HCT116 (cell line): ENCODE measurements at places on chromosomes 13 and 19.

- H3K27ac ChIP-seq, result no peak overlapping the region
- no peak overlapping the region for H3K4me3 ChIP-seq
- H3K36me3 ChIP-seq, result no peaks in the 10 kb centered on the region
- peaks cover 6% of the 10 kb centered on the region for H3K27me3 ChIP-seq
- DNase-seq, result no peak
These were observed 23.7 kb downstream of the AMER2 start for GRCh38 chr13:25148402-25148771.

DNA sequence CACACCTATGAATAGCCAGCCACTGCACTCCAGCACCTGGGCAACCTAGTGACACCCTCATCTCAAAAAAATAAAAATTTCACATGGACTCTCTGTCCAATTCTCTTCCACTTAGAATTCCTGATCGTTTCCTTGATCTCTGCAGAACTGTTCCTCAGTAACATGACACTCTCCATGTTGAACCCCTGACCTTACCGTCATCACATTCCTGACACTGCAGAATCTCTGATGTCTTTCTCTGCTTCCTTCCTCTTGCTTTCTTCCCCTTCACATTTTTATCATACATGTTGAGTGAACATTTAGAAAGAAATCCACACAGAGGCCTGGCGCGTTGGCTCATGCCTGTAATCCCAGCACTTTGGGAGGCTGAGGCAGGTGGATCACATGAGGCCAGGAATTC lies 15.0 kb downstream of the ZNF114 start:
- no peak overlapping the region for H3K4me3 ChIP-seq
- H3K27ac ChIP-seq, result no peak overlapping the region
- DNase-seq, result no peak
- no peaks in the 10 kb centered on the region for H3K27me3 ChIP-seq

DNA sequence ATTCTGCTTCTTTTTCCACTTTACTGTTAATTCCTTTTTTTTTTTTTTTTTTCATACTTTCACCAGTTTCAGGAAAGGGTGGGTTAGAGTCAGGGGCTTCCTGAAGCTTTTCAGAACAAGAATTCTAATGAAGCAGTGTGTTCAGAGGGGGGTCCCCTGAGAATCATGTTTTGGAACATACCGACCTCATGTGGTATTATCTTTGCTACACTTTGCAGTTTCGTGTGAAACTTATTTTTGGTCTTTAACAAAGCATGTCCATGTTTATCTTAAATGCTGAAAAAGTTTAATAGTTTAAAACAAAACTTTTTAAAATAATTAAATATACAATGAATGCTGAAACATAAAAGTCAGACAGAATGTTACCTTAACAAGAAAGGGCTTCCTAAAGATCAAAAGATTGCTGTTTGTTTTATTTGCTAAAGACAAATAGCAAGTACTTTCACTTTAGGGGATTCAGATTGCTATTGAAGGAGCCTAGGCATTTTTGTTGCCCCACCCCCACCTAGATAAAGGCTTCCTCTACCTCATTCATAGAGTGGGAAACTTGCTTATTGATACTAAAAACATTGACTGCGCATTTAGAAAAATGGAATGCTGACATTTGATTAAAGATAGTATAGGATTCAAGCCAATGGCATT lies 21.1 kb upstream of the POMP start:
- H3K36me3 ChIP-seq, result no peaks in the 10 kb centered on the region
- no peak overlapping the region for H3K27ac ChIP-seq
- DNase-seq, result no peak
- no peaks in the 10 kb centered on the region for H3K4me1 ChIP-seq

GRCh38 chr13:94481941-94482340 lies 2.5 kb upstream of the DCT start:
- no peak for DNase-seq
- no peak overlapping the region for H3K27ac ChIP-seq
- no peaks in the 10 kb centered on the region for H3K4me1 ChIP-seq
- H3K36me3 ChIP-seq, result no peaks in the 10 kb centered on the region
- H3K27me3 ChIP-seq, result peaks cover 17% of the 10 kb centered on the region

DNA sequence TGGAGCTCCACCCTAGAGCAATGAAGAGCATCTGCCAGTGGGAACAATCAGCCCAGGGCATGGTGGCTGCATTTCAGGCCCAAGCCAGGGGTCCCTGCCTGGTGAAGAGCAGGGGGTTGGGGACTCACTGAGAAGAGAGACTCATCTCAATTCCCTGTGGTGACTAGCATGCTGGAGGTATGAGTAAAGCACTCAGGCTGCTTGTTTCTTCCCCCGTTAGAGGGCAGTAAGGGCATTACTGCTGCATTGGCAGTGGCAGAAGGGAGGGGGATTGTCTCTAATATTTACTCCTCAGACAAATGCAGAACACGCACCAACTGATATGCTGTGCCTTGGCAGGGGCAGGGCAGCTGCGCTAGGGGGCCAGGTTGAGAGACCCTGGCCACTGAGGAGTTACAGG lies 329.1 kb downstream of the SLITRK5 start:
- DNase-seq, result no peak
- no peaks in the 10 kb centered on the region for H3K27me3 ChIP-seq
- no peaks in the 10 kb centered on the region for H3K4me1 ChIP-seq
- H3K36me3 ChIP-seq, result no peaks in the 10 kb centered on the region
- no peak overlapping the region for H3K4me3 ChIP-seq

DNA sequence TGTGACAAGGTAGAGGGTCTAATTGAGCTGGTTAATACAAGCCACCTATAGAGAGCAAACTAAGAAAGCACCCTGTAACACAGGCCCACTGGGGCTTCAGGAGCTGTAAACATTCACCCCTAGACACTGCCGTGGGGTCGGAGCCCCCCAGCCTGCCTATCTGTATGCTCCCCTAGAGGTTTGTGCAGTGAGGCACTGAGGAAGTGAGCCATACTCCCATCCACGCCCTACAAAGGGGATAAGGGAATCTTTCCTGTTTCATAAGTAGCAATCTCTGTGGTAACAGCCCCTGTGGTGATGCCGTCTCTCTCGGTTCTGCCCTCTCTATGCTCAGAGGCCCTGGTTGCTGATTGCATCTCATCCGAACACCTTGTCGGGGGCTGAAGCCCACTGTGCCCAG lies 94.2 kb upstream of the GJB6 start:
- no peak overlapping the region for H3K4me3 ChIP-seq
- no peak overlapping the region for H3K27ac ChIP-seq
- H3K27me3 ChIP-seq, result no peaks in the 10 kb centered on the region
- no peaks in the 10 kb centered on the region for H3K4me1 ChIP-seq

DNA sequence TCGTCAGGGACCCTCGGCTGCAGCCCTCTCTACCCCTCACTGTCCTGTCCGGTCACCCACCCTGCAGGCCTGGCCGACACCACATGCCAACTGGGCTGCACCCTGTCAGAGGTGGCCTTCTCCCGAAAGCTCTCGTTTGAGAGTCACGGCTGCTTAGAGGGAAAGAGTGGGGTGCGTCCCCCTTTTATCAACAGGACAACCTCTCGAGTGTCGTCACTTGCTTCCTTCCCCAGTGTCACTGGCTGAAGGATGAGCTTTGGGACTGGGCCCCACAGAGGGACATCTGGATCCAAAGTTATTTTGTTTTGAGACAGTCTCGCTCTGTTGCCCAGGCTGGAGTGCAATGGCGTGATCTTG lies 28.5 kb downstream of the MAP2K2 start:
- no peaks in the 10 kb centered on the region for H3K27me3 ChIP-seq
- H3K27ac ChIP-seq, result no peak overlapping the region
- H3K4me1 ChIP-seq, result no peaks in the 10 kb centered on the region
- H3K4me3 ChIP-seq, result no peak overlapping the region

DNA sequence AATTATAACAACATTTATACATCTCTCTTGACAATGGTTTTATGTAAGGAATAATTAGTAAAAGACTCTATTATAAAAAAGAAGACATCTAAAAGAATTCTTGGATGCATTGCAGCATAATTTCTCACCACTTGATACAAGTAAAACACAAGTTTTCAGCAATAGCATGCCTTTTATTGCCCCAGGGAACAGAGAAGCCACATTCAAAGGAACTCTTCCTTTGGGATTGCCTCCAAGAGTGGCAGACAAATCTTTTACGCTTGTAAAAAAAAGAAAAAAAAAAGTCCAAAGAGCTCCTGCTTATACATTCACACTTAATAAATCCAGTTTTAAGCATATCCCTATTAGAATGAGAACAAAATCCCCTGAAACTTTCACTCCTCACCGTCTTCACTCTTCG lies 2357.8 kb upstream of the PCDH20 start:
- no peaks in the 10 kb centered on the region for H3K27me3 ChIP-seq
- H3K4me3 ChIP-seq, result no peak overlapping the region
- no peaks in the 10 kb centered on the region for H3K36me3 ChIP-seq
- H3K4me1 ChIP-seq, result no peaks in the 10 kb centered on the region
- no peak overlapping the region for H3K27ac ChIP-seq

- H3K4me3 ChIP-seq, result no peak overlapping the region
- H3K27me3 ChIP-seq, result no peaks in the 10 kb centered on the region
- no peaks in the 10 kb centered on the region for H3K4me1 ChIP-seq
- no peaks in the 10 kb centered on the region for H3K36me3 ChIP-seq
- DNase-seq, result no peak
These were observed 517.2 kb upstream of the SLITRK1 start for GRCh38 chr13:84399320-84400085.

DNA sequence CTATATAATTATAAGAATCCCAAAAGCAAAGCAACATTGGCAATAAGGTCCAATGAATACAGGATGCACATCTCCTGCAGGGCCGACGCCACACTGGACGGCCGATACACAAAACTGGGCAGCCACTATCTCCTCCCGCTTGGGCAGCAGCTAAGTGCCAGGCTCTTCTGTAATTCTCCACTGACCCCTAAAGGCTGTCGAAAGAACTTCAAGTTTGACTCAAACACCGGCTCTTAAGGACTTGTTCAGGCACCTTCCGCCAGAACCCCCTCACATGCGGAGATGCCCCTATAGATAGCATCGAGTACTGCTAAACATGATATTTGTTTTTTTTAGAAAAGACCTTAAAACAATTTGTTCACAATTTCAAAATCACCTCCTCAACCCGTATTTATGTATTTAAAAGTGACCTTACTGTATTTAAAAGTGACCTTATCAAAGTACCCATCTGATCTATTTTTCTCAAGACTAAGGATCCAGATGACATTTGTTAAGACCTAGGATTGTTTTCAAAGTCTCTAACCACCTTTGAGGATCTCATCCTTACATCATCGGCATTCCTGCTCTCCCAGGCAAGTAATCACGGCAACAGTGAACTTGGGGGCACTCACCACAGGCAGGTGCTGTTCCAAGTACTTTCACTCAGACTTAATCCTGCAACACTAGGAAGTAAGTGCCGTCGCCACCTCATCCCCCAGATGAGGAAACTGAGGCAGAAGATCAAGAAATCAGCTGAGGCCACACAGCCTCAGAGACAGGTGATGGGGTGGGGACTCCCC lies 77.8 kb downstream of the TUBGCP3 start:
- peak; percentile 53 for DNase-seq
- H3K4me1 ChIP-seq, result no peaks in the 10 kb centered on the region
- peaks cover 5% of the 10 kb centered on the region; the same call in 1 of the 2 replicates for H3K36me3 ChIP-seq
- no peaks in the 10 kb centered on the region for H3K27me3 ChIP-seq

DNA sequence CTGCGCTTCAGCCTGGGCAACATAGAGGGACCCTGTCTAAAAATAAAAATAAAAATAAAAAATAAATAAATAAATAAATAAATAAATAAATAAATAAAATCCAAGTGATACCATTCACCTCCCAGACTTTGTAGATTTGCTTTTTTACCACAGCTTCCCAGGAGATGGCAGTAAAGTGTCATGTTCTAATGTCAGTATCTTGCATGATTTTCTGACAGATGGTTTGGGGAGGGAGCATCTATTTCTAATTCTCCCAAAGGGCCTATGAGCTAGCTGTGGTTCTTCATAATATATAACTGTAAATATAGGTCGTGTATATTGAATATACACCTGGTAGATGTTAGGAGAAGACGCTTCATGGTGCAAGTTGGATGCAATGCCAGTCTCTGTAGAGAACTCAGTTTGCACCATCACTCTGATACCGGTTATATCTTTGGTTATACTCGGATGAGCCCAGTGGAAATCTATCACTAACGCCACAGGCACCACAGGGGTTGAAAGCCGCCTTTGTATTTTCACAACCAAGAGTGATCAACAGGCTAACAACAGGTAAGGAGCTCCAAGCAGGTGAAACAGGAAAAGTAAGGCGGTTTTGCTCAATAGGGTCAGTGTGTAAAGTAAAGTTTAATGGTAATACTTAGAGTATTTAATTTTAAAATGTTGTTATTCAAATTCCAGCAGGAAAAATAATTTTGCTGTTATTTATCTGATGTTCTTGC lies 13.9 kb downstream of the APLP1 start:
- H3K27me3 ChIP-seq, result no peaks in the 10 kb centered on the region
- H3K4me1 ChIP-seq, result peaks cover 11% of the 10 kb centered on the region; the same call in 1 of the 2 replicates
- DNase-seq, result peak; percentile 67
- H3K4me3 ChIP-seq, result no peak overlapping the region
- peaks cover 4% of the 10 kb centered on the region; the same call in 1 of the 2 replicates for H3K36me3 ChIP-seq

DNA sequence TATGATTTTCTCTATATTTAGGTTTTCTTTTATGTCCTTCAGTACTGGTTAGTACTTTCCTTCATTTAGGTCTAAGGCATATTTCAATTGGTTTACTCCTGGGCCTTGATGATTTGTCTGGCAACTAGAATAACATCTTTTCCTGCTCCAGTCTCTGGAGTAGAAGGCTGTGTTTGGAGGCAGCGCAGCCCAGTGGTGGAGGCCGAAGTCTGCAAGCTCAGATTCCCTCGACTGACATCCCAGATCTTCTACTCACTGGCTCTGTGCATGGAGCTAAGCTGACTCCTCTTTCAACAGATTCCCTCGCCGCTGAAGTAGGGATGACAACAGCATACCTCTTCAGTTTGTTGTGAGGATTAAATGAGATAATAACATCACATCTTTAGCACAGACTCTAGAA lies 141.0 kb downstream of the RAP2A start:
- peak; percentile 31 for DNase-seq
- H3K36me3 ChIP-seq, result no peaks in the 10 kb centered on the region
- no peak overlapping the region for H3K4me3 ChIP-seq
- no peaks in the 10 kb centered on the region for H3K4me1 ChIP-seq
- H3K27ac ChIP-seq, result no peak overlapping the region
